ENCODE measurements at places on chromosomes 16 and 17.

DNA sequence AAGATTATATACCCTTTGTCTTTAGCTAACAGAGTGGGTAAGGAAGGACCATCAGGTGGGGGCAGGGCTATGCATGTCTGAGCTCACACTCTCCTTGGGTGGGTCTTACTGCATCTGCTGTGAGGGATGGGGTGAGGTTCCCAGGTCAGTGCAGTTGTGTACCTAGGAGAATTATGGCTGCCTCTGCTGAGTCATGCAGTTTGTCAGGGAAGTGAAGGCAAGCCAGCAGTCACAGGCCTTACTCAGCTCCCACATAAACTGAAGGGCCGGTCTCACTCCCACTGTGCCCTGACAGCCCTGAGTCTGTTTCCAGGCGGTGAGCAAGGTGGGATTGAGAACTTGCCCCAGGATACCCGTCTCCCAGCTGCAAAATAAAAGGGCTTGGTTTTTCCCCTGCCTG lies 328.6 kb downstream of the MAP2K6 start:
- H3K36me3 ChIP-seq = peaks cover 10% of the 10 kb centered on the region
- H3K4me1 ChIP-seq = no peaks in the 10 kb centered on the region
- no peak overlapping the region for H3K4me3 ChIP-seq
- H3K27me3 ChIP-seq = peaks cover 6% of the 10 kb centered on the region
- no peak for DNase-seq
- no peak overlapping the region for H3K27ac ChIP-seq

GRCh38 chr16:89332243-89332901 lies 114.9 kb downstream of the ZNF778 start:
- DNase-seq = no peak
- H3K27ac ChIP-seq = peak overlapping the region; percentile 87
- peaks cover 90% of the 10 kb centered on the region for H3K4me1 ChIP-seq
- H3K27me3 ChIP-seq = no peaks in the 10 kb centered on the region

GRCh38 chr16:75252049-75252864 lies 833 bp upstream of the BCAR1 start:
- H3K36me3 ChIP-seq = no peaks in the 10 kb centered on the region
- peak overlapping the region; percentile 83 for H3K4me3 ChIP-seq
- DNase-seq = no peak
- peaks cover 38% of the 10 kb centered on the region for H3K27me3 ChIP-seq

- no peaks in the 10 kb centered on the region for H3K4me1 ChIP-seq
- H3K36me3 ChIP-seq = peaks cover 4% of the 10 kb centered on the region
These were observed 458.8 kb upstream of the HSBP1 start for GRCh38 chr16:83348991-83349390.

DNA sequence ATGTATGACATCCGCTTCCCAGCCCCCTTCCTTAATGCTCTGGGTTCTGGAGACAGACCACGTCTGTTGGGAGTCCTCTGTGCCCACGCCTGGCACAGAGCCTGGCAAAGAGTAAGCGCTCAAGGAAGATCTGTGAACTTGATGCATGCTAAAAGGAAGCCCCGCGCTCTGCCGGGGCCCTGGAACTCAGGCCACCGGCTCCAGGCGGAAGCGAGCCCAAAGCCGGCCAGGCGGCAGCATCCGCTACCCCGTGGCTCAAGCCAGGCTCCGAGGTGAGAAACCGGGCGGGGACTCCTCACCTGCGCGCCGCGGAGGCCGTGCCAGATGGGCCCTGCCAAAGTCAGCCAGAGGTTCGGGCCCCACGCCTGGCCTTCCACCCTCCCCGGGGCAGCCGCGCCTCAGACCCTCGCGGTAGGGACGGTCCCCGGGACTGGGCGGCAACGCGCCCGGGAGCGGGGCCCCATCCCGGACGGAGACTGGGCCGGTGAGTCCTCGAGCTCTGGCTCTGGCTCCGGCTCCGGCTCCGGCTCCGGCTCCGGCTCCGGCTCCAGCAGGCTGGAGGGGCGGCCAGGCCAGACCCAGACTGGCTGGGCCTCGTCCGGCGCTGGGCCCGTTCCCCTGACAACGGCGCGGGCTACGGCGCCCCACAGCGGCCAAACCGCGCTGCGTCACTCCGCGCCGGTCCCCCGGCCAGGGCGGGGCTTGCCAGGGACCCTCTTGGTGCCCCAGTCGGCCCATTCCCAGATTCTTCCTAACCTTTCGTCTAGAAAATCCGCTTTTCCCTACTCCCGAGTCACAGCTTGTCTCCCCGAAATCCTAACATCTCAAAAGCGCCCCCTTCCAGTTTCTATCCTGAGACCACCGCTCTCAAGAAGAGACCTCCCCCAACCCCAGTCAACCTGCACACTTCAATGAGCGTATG lies at the start of gene ZDHHC1:
ZDHHC1 (minus strand) TSS at position 606 of the 922 bp plus-strand sequence. CDS start 8,702 bp downstream, outside the sequence.
- H3K4me3 ChIP-seq = peak within 1 kb of the TSS; percentile 92
- peak; percentile 47 for DNase-seq
- H3K27me3 ChIP-seq = peaks cover 34% of the 10 kb centered on the region
- no peaks in the 10 kb centered on the region for H3K36me3 ChIP-seq
- peaks cover 13% of the 10 kb centered on the region for H3K4me1 ChIP-seq

GRCh38 chr17:81418710-81419318 lies 23.6 kb downstream of the BAHCC1 start:
- DNase-seq = no peak
- peaks cover 3% of the 10 kb centered on the region for H3K27me3 ChIP-seq
- H3K4me1 ChIP-seq = no peaks in the 10 kb centered on the region
- no peak overlapping the region for H3K4me3 ChIP-seq
- H3K36me3 ChIP-seq = no peaks in the 10 kb centered on the region
- no peak overlapping the region for H3K27ac ChIP-seq

DNA sequence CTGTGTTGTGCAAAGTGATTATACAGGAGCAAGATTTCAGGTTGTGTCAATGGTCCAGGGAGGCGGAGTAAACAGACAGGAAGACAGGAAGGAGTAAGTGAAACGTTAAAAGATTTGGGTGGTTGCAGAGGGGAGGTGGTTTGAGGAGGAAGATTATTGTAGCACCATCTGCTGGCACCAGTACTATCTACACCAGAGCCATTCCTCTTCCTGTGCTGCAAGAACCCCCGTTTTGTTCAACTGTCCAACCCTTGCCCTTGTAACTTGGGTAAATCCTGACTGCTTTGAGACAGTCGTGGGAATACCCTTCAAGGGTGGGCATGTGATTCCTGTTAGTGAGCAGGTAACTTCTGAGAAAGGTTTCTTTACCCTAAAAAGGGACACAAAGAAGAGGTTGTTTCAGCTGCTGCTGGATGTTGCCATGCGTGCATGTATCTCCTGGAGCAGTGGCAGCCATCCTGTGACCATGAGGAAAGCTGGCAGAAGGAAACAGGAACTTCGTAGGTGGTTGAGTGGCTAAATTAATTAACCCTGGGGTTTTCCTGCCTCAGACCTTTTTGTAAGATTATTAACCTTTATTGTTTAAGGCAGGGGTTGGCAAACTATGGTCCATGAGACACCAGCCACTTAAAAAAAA lies 124.1 kb downstream of the PRKCA start:
- DNase-seq = peak; percentile 44
- peak overlapping the region; percentile 78 for H3K27ac ChIP-seq
- peak overlapping the region; percentile 26 for H3K4me3 ChIP-seq
- no peaks in the 10 kb centered on the region for H3K27me3 ChIP-seq
- H3K36me3 ChIP-seq = no peaks in the 10 kb centered on the region
- H3K4me1 ChIP-seq = peaks cover 41% of the 10 kb centered on the region

- H3K4me1 ChIP-seq = peaks cover 33% of the 10 kb centered on the region
- peak; percentile 75 for DNase-seq
- H3K4me3 ChIP-seq = peak overlapping the region; percentile 10
- H3K27ac ChIP-seq = peak overlapping the region; percentile 96
- no peaks in the 10 kb centered on the region for H3K27me3 ChIP-seq
- peaks cover 43% of the 10 kb centered on the region for H3K36me3 ChIP-seq
These were observed 27.3 kb downstream of the STAT5A start for GRCh38 chr17:42315402-42316156.

- DNase-seq = no peak
- peak overlapping the region; percentile 90 for H3K4me3 ChIP-seq
- peaks cover 59% of the 10 kb centered on the region for H3K4me1 ChIP-seq
- no peaks in the 10 kb centered on the region for H3K27me3 ChIP-seq
These were observed 1.7 kb downstream of the SMARCD2 start for GRCh38 chr17:63840591-63841349.

DNA sequence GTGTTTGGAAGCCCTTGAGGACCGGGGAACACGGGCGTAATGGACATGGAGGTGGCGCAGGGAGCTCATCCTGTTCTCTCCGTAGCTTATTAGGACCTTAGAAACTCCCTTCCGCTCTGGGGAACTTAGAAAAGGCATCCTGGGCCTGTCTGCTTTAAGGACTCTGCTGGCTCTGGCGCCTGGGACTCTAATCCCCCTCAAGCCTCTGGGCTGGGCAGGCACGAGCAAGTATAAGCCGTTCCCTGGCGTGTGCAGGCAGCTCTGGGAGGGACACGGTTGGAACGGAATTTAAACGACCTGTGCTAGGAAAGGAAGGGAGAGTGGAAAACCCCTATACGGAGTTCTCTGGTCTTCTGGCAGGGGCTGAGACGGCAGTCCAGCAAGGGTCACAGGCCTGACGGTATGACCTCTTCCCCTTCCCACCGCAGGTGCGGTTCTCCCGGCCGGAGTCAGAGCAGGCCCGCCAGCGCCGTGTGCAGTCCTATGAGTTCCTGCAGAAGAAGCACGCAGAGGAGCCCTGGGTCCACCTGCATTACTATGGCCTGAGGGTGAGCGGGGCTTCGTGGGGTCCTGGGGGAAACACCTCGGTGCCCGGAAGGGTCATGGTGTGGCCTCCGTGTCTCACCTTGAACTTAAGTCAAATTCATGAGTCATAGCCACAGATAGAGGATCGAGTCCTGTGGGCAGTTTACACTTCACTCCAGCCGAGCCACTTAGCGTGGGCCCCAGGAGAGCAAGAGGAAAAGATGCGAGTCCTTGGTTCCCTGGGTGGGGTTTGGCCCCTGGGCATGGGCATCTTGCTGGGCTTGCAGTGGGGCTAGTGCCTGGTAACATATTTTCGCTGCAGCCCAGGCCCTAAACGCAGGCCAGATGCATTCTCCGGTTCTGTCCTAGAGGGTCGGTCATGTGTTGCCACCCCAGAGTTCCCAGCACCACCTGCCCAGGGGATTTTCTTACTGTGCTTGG lies 17.7 kb downstream of the POLR3E start:
- H3K4me3 ChIP-seq = peak overlapping the region; percentile 2
- H3K27me3 ChIP-seq = no peaks in the 10 kb centered on the region
- no peak overlapping the region for H3K27ac ChIP-seq
- H3K36me3 ChIP-seq = no peaks in the 10 kb centered on the region
- DNase-seq = no peak

DNA sequence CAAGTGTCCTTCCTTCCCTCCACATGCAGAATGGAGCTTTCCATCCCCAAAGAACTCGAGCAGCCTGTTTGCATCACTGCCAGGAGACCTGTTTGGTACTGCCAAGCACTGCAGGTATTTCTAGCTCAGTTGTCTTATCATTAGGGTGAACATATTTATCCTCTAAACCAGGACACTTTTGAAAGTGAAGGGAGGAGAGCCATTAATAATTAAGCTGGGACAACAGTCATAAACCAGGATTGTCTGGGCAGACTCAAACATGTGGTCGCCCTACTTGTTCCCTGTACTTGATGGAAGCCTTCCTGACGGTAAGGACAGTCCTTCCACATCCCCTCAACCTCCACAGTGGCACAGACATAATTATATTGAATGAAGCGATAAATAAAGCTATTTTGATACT lies 67.4 kb downstream of the PRKCA start:
- no peak for DNase-seq
- peak overlapping the region; percentile 63 for H3K27ac ChIP-seq
- peaks cover 88% of the 10 kb centered on the region for H3K4me1 ChIP-seq
- no peak overlapping the region for H3K4me3 ChIP-seq

- H3K36me3 ChIP-seq = peaks cover 4% of the 10 kb centered on the region
- H3K4me3 ChIP-seq = no peak overlapping the region
- H3K27ac ChIP-seq = no peak overlapping the region
- peaks cover 14% of the 10 kb centered on the region for H3K4me1 ChIP-seq
- peaks cover 2% of the 10 kb centered on the region for H3K27me3 ChIP-seq
These were observed 137.1 kb downstream of the GAS7 start for GRCh38 chr17:10061111-10061845.

- no peak overlapping the region for H3K4me3 ChIP-seq
- H3K4me1 ChIP-seq = peaks cover 53% of the 10 kb centered on the region
- H3K36me3 ChIP-seq = no peaks in the 10 kb centered on the region
- peak overlapping the region; percentile 87 for H3K27ac ChIP-seq
- DNase-seq = no peak
These were observed 1.2 kb downstream of the ZACN start for GRCh38 chr17:76079956-76080767.

DNA sequence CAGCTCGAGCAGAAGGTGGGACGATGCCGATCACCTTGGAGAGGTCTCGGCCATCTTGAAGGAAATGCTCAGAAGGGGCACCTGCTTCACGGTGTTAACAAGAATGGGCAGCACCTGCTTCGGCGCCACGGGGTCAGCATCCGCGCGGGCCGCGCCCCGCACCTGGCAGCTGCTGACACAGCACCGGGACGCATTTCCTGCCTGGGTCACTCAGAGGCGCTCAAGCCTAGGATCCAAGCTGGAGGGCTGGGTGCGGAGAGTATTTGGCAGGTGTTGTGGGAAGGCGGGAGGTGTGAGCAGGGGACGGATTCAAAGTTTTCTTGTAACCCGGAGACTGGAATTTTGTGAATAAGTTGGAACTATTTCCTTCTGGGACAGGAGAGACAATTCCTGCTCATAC lies 39.3 kb upstream of the AKTIP start:
- peaks cover 31% of the 10 kb centered on the region for H3K4me1 ChIP-seq
- no peak overlapping the region for H3K4me3 ChIP-seq
- no peak for DNase-seq
- H3K27ac ChIP-seq = no peak overlapping the region
- peaks cover 50% of the 10 kb centered on the region for H3K27me3 ChIP-seq

GRCh38 chr16:86203557-86204275 lies 304.8 kb downstream of the IRF8 start:
- no peak overlapping the region for H3K4me3 ChIP-seq
- no peaks in the 10 kb centered on the region for H3K4me1 ChIP-seq
